GM04504 (cell line): ENCODE measurements at places on chromosomes 6 and 20.
A peak's percentile ranks its signal among the peaks of the same experiment; 100 is the strongest.

GRCh38 chr6:71290611-71291010, 2.0 kb downstream of the OGFRL1 start:
- no peak for DNase-seq

DNA sequence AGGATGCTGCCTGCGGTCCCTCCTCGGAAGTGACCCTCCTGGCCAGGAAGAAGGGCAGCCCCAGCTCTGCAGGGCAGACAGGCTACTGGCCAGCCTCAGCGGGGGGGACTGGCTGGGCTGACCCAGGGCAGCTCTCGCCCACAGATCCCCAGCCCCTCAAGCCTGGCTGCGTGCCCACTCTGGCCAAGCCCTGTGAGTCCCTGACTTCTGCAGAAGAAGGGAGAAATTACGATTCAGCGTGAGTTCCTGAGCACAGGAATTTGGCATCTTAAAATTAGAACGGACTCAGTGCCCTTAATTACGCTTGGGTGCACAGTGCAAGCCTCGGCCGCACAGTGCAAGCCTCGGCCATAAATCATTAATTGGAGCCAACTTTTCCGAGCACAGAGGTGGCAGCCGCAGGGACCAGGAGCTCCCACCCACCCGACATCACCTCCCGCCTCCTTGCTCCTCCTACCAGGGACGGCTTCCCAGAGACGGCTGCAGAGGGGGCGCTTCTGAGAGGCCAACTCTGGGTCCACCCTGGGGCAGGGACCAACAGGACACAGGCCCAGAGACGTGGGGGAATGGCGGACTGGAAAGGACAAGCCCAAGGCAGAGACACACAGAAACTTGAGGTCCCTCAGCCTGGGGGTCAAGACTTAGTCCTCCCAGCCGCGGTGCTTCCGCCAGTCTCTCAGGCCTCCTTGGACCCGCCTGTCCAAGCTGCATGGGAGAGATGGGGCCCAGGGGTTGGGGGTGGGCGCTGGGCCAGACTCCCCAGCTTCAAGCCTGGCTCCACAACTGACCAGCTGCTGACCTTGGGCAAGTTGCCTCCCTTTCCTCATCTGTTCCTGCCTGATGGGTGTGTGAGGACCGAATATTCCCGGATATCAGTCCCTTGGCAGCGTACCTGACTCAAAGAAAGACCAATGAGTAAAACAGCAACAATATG, 165.4 kb downstream of the TAF4 start:
- no peak for DNase-seq

GRCh38 chr6:136118787-136119186, 131.3 kb downstream of the MTFR2 start:
- DNase-seq, result no peak

- no peak for DNase-seq
Observed at GRCh38 chr6:56958481-56958880, 3.6 kb downstream of the BEND6 start.

DNA sequence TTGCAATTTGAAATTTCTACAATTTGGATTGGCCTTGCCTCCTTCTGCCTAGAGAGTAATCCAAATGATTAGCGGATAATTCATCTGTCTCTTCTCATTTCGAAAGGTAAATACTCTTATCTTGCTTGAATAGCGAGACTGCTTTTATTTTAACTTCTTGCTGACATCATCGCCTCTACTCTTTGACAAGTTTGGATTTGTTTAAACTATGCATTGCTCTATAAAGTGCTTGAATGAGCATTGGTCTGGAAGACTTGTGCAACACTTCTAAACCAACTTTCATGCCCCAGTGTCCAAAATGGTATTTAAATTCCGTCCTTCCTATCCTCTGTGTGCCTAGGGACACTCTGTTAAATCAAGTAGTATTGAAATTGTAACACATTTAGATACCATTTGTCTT, 384.1 kb upstream of the SLC35B3 start:
- DNase-seq, result no peak

GRCh38 chr6:28407401-28407800, 7.9 kb upstream of the ZSCAN12 start:
- DNase-seq, result no peak

GRCh38 chr20:36497856-36498255, 43.5 kb upstream of the MYL9 start:
- DNase-seq, result no peak

DNA sequence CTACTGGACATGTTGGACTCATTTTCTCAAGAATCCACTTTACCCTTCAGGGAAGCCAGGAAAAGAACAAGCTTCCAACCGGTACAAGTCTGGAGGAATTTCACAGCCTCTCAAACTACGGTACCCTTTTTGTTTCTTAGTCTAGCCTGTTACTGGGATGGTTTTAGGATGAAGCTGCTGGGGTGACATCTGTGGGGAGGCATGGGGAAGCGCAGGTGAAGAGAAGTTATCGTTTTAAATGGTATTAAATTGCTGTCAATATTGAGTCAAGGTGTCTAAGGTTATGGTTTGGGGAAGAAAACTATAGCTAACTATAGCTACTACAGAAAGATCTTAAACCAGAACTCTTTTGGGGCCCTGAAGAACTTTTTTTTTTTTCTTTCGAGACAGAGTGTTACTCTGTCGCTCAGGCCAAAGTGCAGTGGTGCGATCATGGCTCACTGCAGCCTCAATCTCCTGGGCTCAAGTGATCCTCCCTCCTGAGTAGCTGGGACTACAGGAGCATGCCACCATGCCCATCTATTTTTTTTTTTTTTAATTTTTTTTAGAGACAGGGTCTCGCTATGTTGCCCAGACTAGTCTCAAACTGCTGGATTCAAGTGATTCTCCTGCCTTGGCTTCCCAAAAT, 128.7 kb downstream of the RIN2 start:
- DNase-seq, result no peak

DNA sequence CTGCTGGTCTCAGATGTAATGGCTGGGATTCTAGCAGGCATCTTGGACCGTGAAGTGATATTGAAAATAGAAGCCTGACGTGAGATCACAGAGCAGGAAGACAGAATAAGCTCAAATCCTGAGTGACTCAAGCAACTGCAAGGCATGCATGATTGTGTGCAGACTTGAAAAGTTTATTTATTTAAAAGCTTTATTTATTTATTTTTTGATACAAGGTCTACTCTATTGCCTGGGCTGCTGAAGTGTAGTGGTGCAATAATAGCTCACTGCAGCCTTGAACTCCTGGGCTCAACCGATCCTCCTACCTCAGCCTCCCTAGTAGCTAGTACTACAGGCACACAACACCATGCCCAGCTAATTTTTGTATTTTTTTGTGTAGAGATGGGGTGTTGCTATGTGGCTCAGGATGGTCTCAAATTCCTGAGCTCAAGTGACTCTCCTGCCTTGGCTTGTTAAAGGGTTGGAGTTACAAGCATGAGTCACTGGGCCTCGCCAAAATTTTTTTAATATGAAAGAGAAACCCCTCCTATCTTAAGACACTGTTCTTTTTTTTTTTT, 40.1 kb upstream of the RNF144B start:
- no peak for DNase-seq

- no peak for DNase-seq
Observed at GRCh38 chr6:109434456-109434855, 6.0 kb downstream of the PPIL6 start.

DNA sequence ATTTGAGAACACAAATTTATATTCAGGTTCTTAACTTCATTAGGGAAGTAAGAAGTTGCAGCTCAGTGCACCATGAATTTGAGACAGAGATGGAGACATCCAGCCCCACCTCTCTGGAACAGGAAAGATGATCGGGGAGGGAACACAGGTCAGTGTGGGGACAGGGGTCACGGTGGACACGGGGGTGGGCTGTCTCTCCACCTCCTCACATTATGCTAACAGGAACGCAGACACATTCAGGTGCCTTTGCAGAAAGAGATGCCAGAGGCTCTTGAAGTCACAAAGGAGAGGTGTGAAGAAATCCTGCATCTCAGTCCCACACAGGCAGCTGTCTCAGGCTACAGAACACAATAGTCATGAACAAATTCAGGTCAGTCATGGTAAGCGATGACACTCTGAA, 3.1 kb downstream of the HLA-C start:
- DNase-seq, result no peak

GRCh38 chr20:49811825-49812506, 662 bp upstream of the SLC9A8 start:
- no peak for DNase-seq

- no peak for DNase-seq
Observed at GRCh38 chr6:11139051-11139960, 27.8 kb upstream of the ERVFRD-1 start.

DNA sequence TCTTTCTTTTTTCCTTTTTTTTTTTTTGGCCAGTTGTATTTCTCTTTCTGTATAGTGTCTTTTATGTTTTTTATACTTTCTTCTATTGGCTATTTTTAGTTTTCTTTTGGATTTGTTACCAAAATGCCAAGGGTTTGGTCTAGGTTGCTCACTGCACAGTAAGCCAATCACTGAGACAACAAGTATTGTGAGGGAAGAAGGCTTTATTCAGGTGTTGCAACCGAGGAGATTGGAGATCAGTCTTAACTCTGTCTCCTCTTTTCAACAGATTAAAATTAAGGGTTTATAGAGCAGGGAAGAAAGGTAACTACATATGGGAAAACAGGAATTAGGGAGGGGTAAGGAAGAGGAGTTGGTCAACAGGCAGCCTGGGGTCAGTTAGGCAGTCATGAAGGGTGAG, 10.1 kb upstream of the TRIM26 start:
- no peak for DNase-seq

DNA sequence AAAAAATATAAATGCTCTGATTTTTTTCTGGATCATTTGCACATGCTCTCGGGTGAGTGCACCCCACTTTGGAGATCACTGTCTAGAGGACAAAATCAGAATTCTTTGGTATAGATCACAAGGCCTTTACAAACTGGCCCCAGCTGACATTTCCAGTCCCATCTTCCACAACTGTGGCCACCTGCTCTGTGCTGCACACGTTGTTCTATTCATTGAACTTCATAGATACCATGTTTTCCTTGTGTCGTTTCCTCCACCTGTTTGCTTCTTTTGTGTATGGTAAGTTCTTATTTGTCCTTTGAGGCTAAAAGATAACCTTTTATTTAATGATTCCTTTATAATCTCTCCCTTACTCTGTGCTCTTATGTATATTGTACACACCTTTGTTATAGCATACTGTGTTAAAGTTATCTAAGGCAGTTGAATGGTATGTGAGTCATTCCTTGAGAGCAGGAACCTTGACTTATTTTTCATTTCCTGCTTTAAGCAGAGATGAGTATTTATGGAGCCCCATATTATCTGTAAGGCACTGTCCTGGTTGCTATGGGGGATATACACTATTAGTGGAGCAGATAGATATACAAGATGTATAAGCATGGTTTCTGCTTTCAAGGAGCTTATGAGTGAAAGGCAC, 12.0 kb upstream of the SLC17A5 start:
- no peak for DNase-seq

- no peak for DNase-seq
Observed at GRCh38 chr6:127080081-127080480, 38.4 kb upstream of the RSPO3 start.

- DNase-seq, result peak; percentile 77
Observed at GRCh38 chr6:1131285-1132079, 180.4 kb upstream of the FOXQ1 start.

DNA sequence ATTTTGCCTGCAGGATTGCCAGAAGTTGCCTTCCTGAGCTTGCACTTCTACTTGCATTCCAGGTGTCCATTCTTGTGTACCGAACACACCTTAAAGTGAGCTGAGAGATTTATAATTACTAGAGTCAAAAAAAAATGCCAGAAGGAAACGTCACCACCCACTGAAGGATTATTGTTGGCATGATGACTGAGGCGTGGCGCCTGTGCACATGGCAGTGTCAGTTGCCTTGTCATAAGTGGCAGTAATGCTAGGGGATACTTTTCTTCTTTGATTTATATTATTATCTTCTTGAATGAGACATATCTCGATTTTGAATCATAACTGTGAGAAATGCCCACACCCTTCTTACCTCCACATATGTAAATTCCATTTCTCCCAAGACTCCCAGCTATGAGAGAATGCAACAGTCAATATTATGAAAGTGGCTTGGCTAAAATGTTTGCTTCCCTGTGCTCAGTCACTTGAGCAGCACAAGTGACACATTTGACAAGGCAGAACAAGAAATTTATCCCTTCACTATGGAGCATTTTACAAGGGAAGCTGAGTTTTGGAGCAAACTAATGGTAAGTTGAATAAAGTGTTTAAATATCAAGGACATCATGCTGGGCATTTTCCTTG, 149.5 kb upstream of the SASH1 start:
- no peak for DNase-seq

DNA sequence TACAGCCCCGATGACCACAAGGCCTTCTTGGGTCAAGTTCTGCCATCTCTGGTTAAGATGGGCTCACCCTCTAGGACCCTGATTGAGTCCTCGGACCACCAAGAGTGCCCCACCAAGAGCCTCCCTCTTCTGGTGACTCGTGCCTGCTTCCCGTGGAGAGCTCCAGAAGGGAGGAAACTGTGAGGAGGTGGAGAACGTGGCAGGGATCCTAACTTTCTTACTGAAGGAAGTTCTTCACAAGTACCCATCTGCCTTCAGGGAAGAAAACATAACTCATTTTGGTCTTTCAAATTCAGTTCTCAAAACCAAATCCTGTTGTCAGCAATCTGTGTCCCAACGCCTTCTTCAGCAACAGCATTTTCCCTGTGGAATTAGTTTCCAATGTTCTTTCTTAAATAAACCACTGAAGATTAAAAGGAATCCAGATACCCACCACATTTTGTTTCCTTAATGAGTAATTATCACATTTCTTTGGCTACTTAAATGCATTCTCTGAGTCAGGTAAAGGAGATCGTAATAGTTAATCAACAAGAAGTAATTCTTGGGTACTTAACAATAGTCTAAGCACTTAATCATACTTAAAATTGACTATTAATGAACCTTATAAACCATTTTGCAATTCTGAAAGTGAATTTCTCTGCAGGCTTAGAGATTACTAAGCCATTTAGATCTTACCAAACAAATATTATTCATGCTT, 185.8 kb upstream of the SGK1 start:
- no peak for DNase-seq

DNA sequence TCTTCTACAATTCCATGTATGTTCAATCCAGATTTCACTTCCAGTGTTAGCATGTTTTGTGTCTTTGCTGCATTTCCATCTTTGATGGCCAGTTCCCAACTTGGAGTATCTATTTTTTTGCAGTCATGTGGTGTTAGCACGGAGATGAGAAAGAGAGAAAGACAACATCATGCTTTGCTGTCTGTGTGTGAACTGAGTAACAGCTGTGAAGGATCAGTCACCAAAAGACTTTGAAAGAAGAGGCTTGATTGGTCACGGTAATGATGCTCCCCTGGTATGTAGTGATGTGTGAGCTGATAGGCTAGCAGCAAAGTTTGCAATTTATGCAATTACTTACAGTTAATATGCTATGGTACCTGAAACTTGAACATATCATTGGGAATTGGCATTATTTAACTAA, 731.3 kb upstream of the NRSN1 start:
- no peak for DNase-seq

- no peak for DNase-seq
Observed at GRCh38 chr20:43914311-43915210, at the start of gene TOX2. TSS of gene TOX2 (plus strand) at chr20:43914852. CDS start at chr20:43914892, 40 bp downstream.

DNA sequence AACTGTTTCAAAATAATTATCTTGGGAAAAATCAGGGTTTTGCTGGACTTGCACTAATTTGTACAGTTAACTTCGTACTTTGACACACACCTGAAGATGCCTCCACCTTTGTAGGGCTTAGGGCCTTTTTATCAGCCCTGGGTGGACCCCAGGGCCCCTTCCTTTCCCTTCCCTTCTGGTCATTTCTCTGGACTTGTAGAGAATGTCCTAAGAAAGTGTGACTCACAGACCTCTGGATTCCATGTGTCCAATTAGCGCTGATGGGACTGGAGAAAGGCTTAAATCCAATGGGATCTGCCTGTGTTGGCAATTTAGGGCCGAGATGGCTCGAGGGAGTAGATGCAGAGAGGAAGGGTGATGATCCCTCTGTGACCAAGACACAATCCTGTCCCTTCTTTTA, 9.3 kb downstream of the TRIM15 start:
- no peak for DNase-seq

- no peak for DNase-seq
Observed at GRCh38 chr6:16311763-16312162, 73.4 kb downstream of the GMPR start.
